Stimulated activated CD4-positive, alpha-beta T cell treated with anti-CD3 and anti-CD28 coated beads, Interleukin-1b, Interleukin-23, amount 100 ng/mL, for 4 hours (primary cell): ENCODE measurements at places on chromosomes 2 and 18.
A peak's percentile ranks its signal among the peaks of the same experiment; 100 is the strongest.

DNA sequence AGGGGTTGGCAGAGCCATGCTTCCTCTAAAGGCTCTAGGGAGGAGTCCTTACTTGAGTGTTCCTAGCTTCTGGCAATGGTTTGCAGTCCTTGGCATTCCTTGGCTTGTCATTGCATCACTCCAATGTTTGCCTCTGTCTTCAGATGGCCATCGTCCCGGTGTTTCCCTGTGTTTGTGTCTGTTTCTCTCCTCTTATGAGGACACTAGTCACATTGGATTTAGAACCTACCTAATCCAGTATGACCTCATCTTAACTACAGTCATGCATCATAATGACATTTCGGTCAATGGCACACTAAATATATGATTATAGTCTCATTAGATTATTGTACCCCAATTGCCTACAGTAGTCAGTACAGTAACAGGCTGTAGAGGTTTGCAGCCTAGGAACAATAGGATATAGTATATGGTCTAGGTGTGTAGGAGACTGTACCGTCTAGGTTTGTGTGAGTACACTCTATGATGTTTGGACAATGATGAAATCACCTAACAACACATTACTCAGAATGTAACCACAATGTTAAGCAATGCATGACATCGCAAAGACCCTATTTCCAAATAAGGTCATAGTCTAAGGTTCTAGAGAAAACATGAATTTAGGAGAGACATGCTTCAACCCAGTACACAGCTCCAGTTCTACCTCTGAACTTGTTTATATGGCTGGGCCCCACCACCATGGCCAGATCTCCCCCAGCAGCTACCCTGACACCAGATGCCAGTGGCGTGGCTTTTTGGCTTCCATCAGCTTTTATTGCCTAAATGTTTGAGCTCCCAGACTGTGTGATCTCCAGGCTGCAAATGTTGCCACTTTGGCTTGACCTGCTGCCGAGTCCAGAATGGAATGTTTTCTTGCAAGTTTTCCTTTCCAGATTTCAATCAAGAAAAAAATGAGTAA lies 22.1 kb downstream of the SRD5A2 start:
- DNase-seq = no peak

GRCh38 chr2:29276151-29276550 lies 160.9 kb downstream of the CLIP4 start:
- no peak for DNase-seq

GRCh38 chr18:79819968-79820351 lies 22.2 kb downstream of the KCNG2 start:
- DNase-seq = no peak

DNA sequence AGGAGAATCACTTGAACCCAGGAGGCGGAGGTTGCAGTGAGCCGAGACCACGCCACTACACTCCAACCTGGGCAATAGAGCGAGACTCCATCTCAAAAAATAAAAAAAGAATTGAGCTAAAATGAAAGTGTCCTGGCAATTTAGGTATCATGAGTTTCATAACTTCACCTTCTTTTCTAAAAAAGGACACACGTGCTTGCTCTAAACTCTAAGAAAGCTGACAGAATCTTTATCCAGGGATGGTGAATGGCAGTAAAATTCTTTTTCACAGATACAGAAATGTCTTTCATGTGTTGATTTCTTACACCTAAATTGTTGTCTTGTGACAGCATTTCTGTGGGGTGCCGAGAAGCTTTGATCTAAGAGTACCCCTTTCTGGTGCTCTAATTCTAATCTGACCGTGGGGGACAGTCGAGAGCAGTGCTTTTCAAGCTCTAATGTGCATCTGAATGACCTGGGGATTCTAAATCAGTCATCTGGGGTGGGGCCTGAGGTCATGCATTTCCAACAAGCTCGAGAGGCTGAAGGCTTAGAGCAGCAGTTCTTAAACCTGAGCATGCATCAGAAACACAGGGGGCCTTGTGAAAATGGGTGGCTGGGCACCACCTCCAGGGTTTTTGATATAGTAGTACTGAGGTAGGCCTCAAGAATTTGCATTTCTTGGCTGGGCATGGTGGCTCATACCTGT lies 42.1 kb upstream of the REL start:
- DNase-seq = no peak

DNA sequence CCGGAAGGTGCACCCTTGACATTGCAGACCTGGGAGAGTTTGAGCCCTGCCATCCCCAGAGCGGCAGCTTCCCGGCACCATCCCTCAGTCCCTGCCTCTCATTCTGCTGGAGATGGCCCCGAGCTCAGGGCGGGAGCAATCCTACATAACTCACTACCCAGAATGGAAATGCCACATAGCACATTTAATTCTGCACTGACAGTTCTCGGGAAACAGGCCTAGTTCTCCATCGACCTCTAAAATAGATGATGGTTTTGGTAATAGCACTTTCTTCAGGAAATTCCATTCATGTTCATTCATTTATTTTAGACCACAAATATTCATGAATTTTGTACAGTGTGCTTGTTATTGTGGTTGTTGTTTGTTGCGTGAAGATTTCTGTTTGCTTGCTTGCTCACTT lies 92.9 kb upstream of the SLC14A2 start:
- no peak for DNase-seq

DNA sequence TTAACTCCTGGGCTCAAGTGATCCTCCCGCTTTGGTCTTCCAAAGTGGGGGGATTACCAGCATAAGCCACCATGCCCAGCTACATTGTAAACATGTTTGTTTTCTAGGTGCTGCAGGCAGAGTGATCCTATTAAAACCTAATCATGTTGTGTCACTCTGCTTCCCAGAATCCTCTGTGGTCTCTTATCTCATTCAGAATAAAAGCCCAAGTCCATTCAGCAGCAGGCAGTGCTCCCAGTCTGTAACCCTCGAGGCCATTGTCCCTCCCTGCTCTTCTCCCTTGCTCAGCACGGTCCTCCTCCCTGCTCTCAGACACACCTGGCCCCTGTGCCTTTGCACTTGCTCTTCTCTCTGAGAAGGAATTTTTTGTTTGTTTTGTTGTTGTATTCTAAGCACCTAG lies 11.1 kb upstream of the CABYR start:
- no peak for DNase-seq

DNA sequence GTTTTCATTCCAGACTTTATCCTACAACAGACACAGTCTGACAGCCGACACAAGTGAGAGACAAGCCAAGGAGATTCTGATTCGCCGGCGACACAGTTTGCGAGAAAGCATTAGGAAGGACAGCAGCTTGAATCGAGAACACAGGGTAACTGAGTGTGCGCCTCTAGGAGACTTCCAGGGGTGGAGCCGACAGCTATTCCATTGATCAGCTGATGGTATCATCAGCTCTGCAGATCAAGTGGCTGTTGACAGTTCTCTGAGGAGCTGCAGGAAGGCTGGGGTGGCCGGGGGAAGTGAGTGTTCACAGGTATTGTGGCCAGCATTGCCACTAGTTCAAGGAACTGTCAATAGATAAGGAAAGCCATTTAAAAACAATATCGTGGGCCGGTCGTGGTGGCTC lies 57.3 kb upstream of the TMEM182 start:
- DNase-seq = no peak

- no peak for DNase-seq
These were observed 78.5 kb downstream of the PRKCE start for GRCh38 chr2:45729753-45730512.

DNA sequence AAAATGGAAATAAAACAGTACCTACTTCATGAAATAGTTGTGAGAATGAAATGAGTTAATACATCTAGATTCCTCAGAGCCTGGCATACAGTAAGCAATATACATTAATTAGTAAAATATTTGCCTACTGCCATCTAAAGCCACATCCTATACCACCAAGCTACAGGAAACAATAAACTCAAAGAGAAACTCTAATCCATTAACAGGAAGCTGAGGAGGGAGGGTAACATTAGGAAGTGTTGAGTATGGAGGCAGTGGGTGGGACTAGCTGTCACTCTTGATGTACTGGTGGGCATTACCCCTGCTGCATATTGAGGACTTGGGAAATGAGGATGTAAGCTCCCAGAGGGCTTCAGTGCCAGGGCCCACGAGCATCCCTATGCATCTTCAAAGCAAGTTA lies 396.5 kb downstream of the TNS1 start:
- DNase-seq = no peak

DNA sequence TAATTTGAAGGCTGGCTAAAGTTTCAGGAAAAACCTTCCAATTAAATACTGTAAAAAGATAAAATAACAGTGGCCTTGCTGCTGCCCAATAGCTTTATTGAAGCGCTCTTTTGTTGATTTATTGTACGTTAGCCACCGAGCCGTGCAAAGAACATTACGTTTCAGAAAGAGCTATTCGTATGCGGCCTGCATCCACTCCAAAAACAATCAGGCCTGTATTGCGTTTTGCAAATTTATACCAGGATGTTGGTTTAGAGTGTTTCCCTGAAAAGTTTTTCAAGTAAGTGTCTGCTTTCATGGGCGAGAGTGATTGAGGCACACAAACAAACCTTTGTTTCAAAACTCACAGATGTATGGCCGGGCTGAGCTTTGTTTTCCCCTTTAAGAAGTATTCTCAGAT lies 257.2 kb upstream of the SALL3 start:
- no peak for DNase-seq

DNA sequence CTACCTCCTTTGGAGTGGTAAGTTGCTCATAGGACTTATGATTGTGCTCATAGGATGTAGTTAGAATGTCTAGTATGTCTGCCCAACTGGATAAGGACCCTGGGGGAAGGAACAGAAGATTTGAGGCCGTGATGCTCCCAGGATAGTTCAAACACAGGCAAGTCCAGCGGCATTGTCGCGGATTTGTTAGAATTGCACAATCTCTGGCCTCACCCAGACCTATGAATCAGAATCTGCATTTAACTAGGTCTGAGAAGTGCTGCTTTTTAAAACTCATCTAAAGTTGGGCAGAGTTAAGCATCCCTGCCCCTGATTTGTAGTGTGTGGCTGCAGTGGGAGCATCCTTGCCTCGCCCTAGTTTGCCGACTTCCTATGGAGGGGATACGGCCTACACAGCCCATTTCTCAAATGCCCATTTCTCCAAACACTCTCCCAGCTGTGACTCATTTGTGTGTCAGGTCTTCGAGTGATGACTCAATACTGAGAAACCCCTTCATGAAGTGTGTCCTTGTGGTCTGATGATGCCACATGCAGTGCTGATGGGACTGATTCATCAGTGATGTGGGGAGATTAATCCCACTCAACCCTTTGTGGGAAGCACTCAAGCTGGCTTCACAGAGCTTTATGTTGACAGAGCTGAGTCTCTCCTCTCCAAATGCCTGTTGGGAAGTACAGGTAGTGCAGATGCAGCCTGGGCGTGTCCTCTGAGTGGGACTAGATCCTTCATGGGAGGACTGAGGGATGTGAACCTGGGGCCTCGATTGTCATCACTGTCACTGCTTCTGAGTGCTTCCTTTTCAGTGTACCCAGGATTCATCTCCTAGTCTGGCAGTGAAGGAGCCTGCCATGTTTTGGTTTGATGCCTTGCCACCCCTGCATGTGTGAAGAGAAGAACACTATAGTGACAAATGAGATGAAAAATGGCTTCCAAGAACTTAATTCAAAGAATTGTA lies 18.7 kb downstream of the SMIM21 start:
- DNase-seq = peak; percentile 15

DNA sequence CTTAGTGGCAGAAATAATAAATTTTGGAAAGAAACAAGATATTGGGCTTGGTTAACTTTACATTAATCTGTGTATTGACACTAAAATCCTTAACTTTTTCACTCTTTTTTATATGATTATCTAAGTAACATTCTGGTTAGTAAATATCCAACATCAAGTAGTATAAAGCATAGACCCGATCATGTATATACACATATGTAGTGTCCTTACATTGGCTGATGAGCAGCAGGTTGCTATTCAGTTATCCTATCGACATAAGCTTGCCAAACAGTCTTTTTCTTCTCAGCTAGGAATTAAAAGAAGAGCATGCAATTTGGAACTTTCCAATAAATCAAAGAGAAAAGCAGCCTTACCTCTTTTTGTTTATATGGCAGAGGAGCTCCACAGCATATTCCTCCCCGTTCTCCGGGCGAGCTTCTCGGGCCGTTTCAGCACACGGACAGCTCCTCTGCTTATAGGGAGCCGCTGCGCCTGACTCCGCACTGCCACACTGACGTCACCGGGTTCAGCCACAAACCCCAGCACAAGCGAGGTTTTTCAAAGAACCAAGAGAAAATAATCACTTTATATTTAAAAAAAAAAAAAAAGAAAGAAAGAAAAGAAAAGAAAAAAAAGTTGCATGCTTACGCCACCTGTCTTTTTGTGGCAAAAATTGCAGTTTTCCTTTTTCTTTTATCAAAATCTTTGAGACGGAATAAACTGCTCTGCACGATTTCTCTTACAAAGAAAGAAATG lies at the start of gene SCG2:
TSS of gene SCG2 (minus strand) at position 430 of the 735 bp plus-strand sequence. CDS start 3,079 bp downstream, outside the sequence.
- DNase-seq = no peak

DNA sequence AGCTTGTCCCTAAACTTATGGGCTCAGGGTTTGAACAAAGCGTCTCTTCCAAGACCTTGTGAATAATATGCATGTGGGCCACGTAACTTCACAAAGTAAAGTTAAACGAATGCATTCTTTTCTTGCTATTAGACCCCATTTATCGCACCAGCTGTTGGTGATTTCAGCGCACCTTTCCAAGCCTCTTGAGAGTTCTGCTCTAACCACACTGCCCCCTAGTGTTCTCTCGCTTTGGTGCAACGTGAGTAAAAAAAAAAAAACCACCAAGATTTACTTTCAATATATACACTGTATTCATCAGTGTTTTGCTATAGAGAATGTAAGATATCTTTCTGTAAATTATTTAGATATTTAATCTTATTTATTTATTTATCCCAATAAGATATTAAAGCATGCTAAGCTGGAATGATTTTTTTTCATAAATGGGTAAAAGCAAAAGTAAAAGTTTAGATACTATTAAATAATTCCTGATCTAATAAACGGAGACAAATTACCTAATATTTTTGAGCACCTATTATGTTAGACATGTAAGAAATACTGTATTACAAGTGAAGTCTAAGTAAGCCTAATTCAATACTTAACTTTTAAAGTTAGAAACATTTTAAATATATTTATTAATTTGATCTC lies 459.5 kb downstream of the DLGAP1 start:
- DNase-seq = peak; percentile 49

- no peak for DNase-seq
These were observed 245.6 kb upstream of the TCF4 start for GRCh38 chr18:55833543-55833942.

GRCh38 chr2:42327125-42327524 lies 33.9 kb downstream of the COX7A2L start:
- DNase-seq = no peak

DNA sequence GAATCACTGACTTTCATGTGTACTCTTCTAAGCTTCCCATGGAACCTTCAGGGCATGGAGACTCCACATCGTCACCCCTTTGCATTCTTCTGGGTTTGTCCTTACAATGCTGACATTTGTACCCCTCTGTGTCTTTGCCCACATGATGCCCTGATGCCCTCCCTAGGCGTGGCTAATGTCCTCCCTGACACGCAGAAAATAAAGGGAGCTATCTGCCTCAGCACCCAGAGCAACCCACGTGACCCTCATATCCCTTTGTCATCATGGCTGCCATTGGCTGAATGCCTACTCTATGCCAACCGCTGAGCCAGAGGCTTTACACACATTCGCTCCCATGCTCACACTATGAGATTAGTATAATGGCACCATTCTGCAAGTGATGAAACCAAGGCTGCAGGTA lies 86.4 kb upstream of the KLHL29 start:
- no peak for DNase-seq

GRCh38 chr2:102315921-102316320 lies 4.6 kb downstream of the IL1RL1 start:
- no peak for DNase-seq
